Activated CD4-positive, alpha-beta memory T cell treated with anti-CD3 and anti-CD28 coated beads, Interleukin-2, amount 10 ng/mL, durations not matched to agents 7 days and 5 days (primary cell): ENCODE measurements at places on chromosomes 3 and 15. TPM values are rescaled to one million over a fixed set of nuclear protein-coding genes. Genes with fewer than 3 reads are reported as not detected.

GOLGA8J gene
- not detected for total RNA-seq

GPR149 gene
- total RNA-seq = not detected

SLC15A2 gene
- total RNA-seq = 2.5 TPM

ACOX2 gene
- not detected for total RNA-seq

WDR72 gene
- not detected for total RNA-seq

GOLGA8G gene
- not detected for total RNA-seq

DUOX2 gene
- total RNA-seq = 0.23 TPM

RLBP1 gene
- total RNA-seq = not detected

HTR3E gene
- total RNA-seq = not detected

NANOGP8 gene
- total RNA-seq = not detected
